Cerebellar cortex (tissue), 1 donor: ENCODE measurements at places on chromosomes 1 and 21.

DNA sequence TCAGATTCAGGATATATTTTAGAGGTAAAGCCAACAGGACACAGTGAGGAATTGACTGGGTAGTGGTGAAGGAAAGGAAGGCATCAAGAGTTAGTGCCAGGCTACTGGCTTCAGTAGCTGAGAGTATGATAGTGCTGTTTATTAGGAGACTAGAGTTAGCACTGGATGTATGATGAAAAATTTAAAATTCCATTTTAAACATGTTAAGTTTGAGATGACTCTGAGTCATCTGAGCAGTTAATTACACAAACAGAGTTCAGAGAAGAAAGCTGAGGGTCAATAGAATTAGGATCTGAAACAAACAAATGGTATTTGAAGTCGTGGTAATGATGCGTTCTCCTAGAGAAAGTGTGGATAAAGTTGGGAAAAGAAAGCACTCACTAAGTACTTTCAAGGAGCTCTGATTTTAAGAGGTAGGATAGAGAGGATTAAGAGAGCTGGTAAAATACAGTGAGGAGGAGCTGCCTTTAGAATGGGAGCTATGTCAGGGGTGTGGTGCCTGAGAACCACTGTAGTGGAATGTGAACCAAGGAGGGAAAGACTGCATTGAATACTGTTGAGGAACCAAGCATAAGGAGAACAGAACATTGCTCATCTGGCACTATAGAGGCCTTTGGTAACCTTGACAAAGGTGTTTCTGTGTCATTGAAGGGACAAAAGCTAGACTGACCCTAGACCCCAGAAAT is 21.7 kb upstream of the SHCBP1L start:
- DNase-seq = no peak

DNA sequence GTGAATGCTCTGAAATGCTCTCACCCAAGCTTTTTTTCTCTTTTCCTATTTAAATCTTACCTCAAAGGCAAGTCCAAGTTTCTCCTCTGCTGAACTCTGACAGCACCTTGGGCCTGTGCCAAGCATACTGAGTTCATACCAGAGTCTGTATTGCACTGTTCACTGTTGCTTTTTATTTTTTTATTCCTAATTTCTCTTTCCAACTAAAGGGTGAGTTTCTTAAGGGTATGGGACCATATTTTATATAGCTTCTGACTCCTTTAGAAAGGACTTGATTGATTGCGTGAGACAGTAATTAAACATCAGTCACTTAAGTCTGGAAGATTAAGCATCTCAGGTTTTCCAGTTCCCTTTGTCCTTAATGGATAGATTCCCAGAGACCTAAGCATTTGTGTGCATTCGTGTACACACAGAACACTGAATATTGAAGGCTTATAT is 69.9 kb downstream of the CACHD1 start:
- DNase-seq = no peak

GRCh38 chr1:31977385-31978131 is 36.1 kb upstream of the KHDRBS1 start:
- peak; percentile 74 for DNase-seq

GRCh38 chr1:86258101-86258500 is 101.5 kb upstream of the COL24A1 start:
- no peak for DNase-seq

GRCh38 chr1:40773748-40774265 is 9.8 kb upstream of the KCNQ4 start:
- no peak for DNase-seq
